ENCODE measurements at places on chromosomes 4 and X. TPM values are rescaled to one million over a fixed set of nuclear protein-coding genes. Genes with fewer than 3 reads are reported as not detected.

Gene CHST7
- total RNA-seq, result 5.7 TPM

Gene CPE
- 27.2 TPM for total RNA-seq

Gene NHSL2
- total RNA-seq, result 0.66 TPM

Gene NWD2
- total RNA-seq, result not detected

Gene GPR173
- 5.3 TPM for total RNA-seq

Gene SMIM10
- total RNA-seq, result not detected

Gene TRO
- 28.2 TPM for total RNA-seq

Gene IGSF1
- not detected for total RNA-seq

Gene GNRHR
- total RNA-seq, result not detected

Gene NPY1R
- 59.8 TPM for total RNA-seq

Gene FRMPD3
- total RNA-seq, result 0.15 TPM

- H3K4me3 ChIP-seq, result no peak overlapping the region
- no peak for DNase-seq
- no peak overlapping the region for H3K27ac ChIP-seq
- H3K4me1 ChIP-seq, result no peaks in the 10 kb centered on the region
Measured at GRCh38 chrX:133983256-133983973, 2.0 kb downstream of the GPC3 start.

DNA sequence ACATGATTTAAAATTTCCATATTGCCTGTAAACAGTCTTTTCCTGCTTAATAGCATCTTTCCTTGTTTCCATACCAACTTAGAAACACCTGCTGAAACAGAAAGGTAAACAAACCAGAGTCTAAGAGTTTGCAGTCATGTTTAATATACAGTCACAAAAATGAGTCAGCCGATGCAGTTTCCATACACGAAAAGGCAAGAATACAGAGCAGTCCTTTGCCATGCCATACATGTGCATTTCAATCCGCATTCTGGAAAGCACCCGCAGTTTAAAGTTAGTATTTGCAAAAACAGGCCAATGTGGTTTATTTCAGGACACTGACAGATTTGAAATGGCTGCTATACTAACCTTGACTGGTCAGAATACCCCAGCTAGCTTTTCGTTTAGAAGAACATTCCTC, 32.1 kb downstream of the ASB5 start:
- H3K36me3 ChIP-seq, result no peaks in the 10 kb centered on the region
- H3K4me3 ChIP-seq, result no peak overlapping the region
- no peak overlapping the region for H3K27ac ChIP-seq

- no peaks in the 10 kb centered on the region for H3K27me3 ChIP-seq
- H3K4me1 ChIP-seq, result no peaks in the 10 kb centered on the region
- DNase-seq, result no peak
- no peaks in the 10 kb centered on the region for H3K36me3 ChIP-seq
Measured at GRCh38 chrX:21781976-21782375, 24.1 kb upstream of the SMPX start.

DNA sequence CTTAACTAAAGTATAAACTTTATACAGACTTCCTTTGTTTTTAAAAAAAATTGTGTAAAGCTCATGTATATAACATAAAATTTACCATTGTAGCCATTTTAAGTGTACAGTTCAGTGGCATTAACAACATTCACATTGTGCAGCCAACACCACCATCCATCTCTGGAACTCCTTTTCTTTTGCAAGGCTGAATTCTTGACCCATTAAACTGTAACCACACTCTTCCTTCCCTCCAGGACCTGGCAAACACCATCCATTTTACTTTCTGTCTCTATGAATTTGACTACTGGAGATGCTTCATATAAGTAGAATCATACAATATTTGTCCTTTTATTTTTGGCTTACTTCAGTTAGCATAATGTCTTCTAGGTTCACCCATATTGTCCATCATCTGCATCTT, 104.7 kb downstream of the RASL11B start:
- DNase-seq, result no peak
- H3K4me3 ChIP-seq, result no peak overlapping the region
- no peaks in the 10 kb centered on the region for H3K4me1 ChIP-seq

DNA sequence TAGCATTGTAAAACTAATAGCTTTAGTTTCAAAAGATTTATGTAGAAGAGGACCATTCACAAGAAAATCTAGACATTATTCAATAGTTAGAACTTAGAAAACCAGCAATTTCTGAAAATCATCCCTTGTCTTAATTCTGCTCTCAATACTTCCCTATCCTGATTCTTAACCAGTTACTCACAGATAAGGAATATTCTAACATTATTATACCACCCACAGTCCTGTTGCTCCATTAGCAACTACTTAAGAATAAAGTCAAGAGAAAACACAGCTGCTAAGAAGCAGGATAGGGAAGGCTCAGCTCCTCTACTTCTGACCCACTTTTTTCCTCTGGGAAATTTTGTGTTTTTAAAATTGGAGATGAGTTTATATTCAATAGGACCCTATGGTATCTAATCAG, 47.7 kb downstream of the PHKA1 start:
- no peak overlapping the region for H3K4me3 ChIP-seq
- no peak for DNase-seq
- no peak overlapping the region for H3K27ac ChIP-seq
- no peaks in the 10 kb centered on the region for H3K36me3 ChIP-seq
- H3K4me1 ChIP-seq, result no peaks in the 10 kb centered on the region

- peak; percentile 52 for DNase-seq
- H3K4me1 ChIP-seq, result no peaks in the 10 kb centered on the region
- no peaks in the 10 kb centered on the region for H3K36me3 ChIP-seq
- no peak overlapping the region for H3K4me3 ChIP-seq
Measured at GRCh38 chr4:5460106-5460801, 248.1 kb downstream of the EVC2 start.

DNA sequence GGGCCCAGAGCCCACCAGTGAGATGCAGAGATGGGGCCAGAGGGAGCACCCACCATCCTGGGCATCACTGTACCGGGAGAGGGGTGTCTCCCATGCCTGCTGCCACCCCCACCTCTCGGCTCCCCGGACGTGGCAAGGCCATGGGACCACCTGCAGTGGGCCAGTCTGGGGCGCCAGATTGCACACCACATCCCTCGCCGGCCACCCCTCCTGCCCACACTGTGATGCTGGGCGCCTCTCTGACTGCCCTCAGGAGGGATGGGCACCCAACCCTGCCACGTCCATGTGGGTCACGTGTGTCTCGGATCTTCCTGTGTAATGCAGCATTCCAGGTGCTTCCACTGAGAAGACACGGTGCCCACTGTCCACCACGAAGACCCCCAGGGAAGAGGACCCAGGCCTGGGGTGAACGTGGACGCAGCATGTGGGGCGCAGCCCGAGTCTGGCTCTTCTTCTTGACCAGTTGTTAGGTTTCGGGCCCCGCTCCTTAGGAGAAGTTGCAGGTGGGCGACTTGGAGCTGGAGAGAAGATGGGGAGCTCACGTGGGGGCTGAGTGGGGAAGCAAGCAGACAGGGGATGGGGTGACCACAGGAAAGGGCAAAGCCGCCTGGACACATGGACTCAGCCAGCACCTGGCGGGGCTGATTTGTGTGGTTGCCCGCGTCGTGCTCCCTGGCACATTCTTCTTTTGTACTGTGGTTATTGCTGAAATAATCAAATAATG, 47.7 kb downstream of the ZFYVE28 start:
- H3K27ac ChIP-seq, result no peak overlapping the region
- no peaks in the 10 kb centered on the region for H3K36me3 ChIP-seq
- DNase-seq, result no peak
- no peak overlapping the region for H3K4me3 ChIP-seq
- no peaks in the 10 kb centered on the region for H3K27me3 ChIP-seq

DNA sequence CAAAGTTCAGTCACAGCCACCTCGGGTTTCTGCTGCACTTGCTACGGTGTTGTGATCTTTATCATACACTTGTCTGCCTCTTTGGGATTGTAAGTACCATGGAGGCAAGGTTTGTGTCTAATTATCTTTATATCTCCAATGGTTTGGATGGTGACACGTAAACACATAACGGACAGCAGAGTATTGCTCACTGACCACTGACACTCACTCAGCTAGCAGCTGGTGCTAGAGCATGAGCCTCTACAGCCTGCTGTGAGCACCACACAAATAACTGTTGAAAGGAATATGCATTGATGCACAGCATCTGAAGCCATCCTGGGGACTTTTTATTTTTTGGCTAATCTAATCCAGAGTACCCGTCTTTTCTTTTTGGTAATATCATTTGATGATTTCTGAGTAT, 156.0 kb downstream of the DCLK2 start:
- H3K36me3 ChIP-seq, result no peaks in the 10 kb centered on the region
- no peak for DNase-seq

GRCh38 chrX:27463187-27463586, at the start of gene PPP4R3C:
TSS of gene PPP4R3C (minus strand) at chrX:27463341. CDS start at chrX:27463296, 45 bp downstream.
- no peaks in the 10 kb centered on the region for H3K36me3 ChIP-seq
- no peak for DNase-seq
- H3K27me3 ChIP-seq, result no peaks in the 10 kb centered on the region
- H3K4me3 ChIP-seq, result no peak within 1 kb of the TSS
- H3K27ac ChIP-seq, result no peak within 1 kb of the TSS

DNA sequence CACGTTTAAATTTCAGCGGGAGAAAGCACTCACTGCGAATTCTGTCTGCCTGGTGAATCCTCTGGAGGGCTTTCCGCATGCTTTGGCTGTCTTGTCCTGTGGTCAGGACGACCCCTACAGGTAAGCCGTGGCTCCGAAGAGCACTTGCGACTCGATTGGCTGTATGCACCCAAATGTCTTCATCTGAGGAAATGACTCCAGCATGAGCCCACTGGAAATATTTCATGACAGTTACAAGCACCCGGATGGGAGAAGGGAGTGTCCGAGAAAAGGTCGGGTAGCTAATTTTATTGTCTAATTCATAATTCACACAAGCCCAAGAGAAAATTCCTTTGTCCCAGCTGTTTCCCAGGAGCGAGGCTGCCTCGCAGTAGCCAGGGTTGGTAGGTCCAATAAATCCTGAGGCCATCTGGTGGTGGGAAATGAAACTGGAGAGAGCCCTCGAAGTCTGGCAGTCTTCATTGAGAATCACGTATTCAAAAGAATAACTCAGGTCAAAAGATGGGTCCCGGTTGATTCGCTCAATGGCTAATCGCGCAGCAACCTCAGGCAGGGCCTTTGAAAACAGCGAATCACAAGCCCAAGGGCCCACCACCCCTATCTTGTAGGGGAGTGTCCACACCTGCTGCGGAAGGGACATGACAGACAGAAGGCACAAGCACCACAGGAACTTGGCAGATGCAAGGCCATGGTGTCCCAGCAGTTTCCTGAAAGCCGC, 6.6 kb downstream of the GUCY2F start:
- no peak overlapping the region for H3K4me3 ChIP-seq
- H3K27ac ChIP-seq, result no peak overlapping the region
- H3K36me3 ChIP-seq, result no peaks in the 10 kb centered on the region
- peaks cover 9% of the 10 kb centered on the region for H3K4me1 ChIP-seq
- peak; percentile 78 for DNase-seq

DNA sequence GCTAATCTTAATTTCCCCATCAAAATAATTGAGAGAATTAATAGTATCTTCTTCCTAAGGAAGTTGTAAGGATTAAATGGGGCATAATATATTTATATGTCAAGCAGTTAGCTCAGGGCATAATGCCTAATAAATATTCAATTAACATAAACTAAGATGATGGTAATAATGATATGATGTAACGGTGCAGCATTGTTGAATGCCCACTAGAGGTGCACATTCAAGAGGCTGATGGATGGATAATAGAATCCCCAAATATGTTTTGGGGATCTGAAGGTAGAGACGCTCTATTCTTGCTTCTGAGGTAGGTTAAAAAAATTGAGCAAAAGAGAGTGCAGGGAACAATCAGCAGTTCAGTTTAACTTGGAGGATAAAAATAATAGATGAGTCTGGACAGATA, 37.1 kb downstream of the ATOH1 start:
- no peaks in the 10 kb centered on the region for H3K36me3 ChIP-seq
- H3K4me1 ChIP-seq, result no peaks in the 10 kb centered on the region
- no peak overlapping the region for H3K4me3 ChIP-seq
- no peaks in the 10 kb centered on the region for H3K27me3 ChIP-seq
- no peak for DNase-seq
- H3K27ac ChIP-seq, result no peak overlapping the region

DNA sequence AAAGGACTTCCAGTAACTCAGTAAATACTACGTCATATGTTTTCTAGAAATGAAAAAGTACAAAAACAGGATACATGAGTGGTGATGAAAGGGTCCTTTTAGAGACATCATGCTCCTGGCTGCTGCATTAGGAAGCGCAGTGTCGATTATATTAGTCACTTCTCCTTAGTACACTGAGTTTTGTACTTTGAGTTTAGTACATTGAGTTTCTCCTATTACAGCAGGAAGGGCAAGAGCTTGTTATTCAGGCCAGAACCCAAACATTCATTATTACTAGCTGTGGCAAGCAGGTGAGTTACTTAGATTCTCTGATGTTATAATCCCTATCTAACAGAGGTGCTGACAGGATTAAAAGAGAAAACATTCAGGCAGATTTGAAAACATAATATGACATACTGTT, 21.3 kb downstream of the RPGR start:
- H3K4me3 ChIP-seq, result no peak overlapping the region
- no peak for DNase-seq
- no peak overlapping the region for H3K27ac ChIP-seq
- no peaks in the 10 kb centered on the region for H3K27me3 ChIP-seq
- H3K4me1 ChIP-seq, result no peaks in the 10 kb centered on the region

DNA sequence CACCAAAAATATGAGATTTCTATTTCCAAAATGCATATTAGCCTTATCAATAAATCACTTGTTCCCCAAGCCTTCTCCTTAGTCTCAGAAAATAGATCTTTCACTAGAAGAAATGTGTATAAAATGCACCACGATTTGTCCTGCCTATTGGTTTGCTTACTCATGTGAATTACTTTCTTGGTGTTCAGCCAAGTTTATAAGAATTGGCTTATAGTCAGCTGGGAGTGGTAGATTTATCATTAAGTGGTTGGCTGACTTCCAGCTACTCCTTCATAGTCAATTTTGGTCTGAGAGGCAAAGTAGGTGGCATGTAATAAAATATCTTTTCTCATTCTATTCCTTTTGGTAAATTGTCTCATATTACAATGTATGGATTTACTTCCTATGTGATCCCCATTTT, 1.3 kb downstream of the SULT1E1 start:
- H3K36me3 ChIP-seq, result no peaks in the 10 kb centered on the region
- no peaks in the 10 kb centered on the region for H3K27me3 ChIP-seq
- DNase-seq, result peak; percentile 65
- H3K4me1 ChIP-seq, result peaks cover 19% of the 10 kb centered on the region

DNA sequence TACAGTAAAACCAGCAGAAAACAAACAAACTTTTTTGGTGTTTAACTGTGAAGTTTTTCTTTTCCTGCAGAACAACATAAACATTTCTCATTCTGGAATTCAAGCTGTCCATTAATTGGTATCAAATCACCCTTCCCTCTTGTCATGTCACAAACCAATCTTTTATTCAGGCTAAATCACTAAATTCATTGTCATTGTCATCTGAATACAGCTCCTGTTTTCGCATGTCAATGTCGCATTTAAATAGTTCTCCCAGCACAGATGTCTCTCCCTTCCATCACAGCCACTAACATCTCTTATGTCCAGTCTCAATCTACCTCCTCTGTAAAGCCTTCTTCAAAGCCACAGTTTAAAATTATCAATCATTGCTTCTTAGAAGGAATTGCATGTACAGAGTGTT, 192.1 kb upstream of the PCDH10 start:
- H3K36me3 ChIP-seq, result no peaks in the 10 kb centered on the region
- H3K4me1 ChIP-seq, result no peaks in the 10 kb centered on the region
- H3K27ac ChIP-seq, result no peak overlapping the region
- no peak overlapping the region for H3K4me3 ChIP-seq
- H3K27me3 ChIP-seq, result no peaks in the 10 kb centered on the region

- H3K27ac ChIP-seq, result no peak overlapping the region
- no peaks in the 10 kb centered on the region for H3K27me3 ChIP-seq
- no peaks in the 10 kb centered on the region for H3K36me3 ChIP-seq
- no peak for DNase-seq
- H3K4me1 ChIP-seq, result no peaks in the 10 kb centered on the region
Measured at GRCh38 chrX:150926791-150927190, 28.3 kb upstream of the CD99L2 start.
